ENCODE measurements at places on chromosomes 3 and 15.

- DNase-seq = no peak
Measured at GRCh38 chr3:45803252-45803935, 7.1 kb upstream of the SLC6A20 start.

DNA sequence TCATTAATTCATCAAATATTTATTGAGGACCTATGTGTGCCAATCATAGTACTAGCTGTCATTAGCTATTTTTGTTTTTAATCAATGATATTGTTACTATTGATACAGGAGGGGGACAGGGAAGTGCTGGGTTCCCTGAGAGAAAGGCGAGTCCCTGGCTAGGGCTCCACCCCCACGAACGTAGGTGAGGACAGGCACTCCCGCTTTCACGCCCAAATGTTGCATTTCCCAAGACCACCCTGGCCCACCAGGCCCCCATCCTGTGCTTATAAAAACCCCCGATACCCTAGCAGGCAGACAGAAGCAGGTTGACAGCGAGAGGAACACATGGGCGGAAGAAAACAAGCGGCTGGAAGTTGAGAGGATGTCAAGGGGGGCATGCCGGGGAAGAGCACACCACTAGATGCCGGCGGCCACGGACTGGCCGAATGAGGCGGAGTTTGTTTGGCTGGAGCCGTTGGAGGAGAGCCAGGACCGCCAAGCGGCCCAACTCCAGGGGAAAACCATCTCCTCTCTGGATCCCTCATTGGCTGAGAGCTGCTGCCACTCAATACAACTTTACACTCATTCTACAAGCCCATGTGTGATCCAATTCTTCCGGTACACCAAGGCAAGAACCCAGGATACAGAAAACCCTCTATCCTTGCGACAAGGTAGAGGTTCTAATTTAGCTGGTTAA, 798.7 kb upstream of the SEMA6D start:
- no peak for DNase-seq

GRCh38 chr3:45215466-45215865, 10.6 kb downstream of the TMEM158 start:
- no peak for DNase-seq

GRCh38 chr3:194326192-194326967, 24.7 kb downstream of the CPN2 start:
- DNase-seq = peak; percentile 35

GRCh38 chr3:31390466-31390865, 142.3 kb upstream of the STT3B start:
- DNase-seq = no peak

GRCh38 chr3:11610044-11610671, 33.6 kb downstream of the VGLL4 start:
- DNase-seq = peak; percentile 71

DNA sequence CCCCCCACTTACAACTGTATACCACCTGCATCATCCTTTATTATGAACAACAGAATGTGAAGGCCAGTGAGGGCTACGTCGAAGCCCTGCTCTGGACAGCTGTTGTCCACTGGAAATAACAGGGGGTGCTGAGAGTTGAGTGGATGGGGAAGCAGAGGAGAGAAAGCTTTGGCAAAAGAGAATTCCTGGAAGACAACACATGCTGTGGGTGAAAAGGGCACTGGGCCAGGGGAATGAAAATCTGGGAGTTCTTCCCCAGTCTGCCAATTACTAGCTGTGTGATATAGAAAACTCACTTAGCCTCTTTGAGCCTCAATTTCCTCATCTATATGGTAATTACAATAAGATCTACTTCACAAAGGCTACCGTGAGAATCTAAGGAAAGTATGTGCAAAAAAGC, 40.7 kb downstream of the FSTL1 start:
- no peak for DNase-seq

DNA sequence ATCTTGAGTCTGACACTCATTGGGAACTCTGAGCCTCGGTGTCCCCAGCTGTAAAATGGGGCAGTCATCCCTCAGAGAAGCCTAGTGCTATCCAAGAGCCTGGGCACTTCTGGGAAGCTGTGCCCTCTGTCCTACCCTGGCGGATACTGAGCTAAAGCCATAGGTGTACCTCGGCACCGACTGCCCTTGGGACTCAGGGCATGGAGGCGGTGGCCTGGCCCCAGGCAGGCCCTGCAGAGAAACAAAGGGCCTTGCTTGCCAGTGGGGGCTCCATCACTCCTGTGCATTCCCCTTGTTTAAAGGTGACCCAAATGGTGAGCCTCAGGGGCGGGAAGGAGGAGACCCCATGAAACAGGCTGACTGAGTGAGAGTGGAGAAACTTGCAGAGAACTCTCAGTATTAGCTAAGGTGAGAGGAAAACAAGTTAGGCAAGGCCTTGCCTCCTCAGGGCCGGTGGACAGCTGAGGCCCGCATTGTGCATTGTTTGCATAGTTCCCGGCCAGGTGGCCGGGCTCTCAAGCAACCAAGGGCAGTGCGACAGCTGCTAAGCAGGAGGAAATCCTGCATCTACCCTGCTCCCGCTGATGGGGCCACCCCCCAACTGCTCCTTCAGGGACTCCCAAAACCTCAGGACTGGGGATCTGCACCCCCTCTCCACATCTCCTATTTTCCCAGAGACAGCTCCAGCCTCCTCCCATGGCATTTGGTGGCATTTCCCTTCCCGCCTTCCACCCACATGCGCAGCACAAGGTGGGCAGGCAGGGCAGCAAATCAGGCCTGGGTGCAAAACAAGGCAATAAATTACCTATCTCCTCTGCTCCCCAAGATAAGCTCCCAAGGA, 4.3 kb downstream of the PFKFB4 start:
- DNase-seq = no peak

DNA sequence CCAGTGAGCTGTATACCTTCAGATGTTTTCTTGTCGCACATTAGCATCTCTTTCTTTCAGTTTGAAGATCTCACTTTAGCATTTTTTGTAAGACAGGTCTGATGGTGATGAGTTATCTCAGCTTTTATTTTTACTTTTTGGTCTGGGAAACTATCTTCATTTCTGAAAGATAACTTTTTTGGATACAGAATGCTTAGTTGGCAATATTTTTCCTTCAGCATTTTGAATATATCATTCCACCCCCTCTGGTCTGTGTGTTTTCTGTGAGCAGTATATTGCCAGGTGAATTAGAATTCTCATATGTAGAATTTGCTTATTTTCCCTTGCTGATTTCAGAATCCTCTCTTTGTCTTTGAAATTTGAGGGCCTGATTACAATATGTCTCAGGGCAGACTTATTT, 743.3 kb downstream of the PLOD2 start:
- no peak for DNase-seq

GRCh38 chr3:115486880-115487279, 136.4 kb upstream of the GAP43 start:
- no peak for DNase-seq

GRCh38 chr3:158954420-158954819, 152.6 kb downstream of the MFSD1 start:
- DNase-seq = no peak

DNA sequence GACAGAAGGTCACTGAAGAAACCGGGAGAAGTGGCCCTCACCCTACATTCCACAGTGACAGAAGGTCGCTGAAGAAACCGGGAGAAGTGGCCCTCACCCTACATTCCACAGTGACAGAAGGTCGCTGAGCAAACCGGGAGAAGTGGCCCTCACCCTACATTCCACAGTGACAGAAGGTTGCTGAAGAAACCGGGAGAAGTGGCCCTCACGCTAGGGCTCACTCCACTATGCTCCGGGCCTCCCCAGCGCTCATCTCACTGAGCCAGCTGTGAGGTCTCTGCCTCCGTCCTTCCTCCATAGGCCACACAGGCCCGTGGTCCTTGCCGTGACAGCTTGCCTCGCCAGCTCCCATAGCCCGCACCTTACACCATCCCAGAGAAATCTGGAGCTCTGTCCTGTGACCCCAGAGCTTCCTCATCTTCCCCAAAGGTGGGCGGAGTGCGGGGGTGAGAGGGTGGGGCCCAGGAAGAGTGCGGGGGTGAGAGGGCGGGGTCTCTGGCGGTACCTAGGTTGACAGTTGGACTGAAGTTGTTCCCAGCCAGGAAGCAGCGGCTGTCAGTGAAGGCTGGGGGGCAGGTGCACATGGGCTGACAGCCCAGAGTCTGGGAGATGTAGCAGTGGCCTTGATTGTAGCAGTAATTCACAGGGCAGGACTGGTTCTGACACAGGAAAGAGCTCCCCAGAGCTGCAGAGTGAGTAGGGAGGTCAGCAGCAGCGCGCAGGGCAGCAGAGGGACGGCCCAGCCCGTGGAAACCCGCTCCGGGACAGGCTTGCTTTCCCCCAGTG, 32.0 kb downstream of the MUC20 start:
- no peak for DNase-seq

- no peak for DNase-seq
Measured at GRCh38 chr3:151145713-151146070, 57.3 kb downstream of the GPR171 start.

DNA sequence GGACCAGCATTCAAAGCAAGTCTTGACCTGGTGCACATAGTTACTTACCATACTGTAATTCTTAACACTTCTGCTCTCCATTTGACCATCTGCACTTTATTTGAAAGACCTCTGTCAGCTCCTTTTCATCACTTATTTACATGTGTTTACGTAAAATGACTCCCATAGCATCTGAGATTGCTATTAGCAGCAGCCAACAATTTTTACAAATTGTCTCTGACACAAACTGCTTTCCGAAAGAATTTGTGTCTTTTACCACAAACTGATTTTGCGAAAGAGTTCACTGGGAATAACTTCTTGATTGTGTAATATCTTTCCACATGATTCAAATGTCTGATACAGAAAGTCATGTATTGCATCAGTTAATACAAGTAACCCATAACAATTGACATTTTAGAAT, 144.1 kb upstream of the PEX5L start:
- peak; percentile 86 for DNase-seq

DNA sequence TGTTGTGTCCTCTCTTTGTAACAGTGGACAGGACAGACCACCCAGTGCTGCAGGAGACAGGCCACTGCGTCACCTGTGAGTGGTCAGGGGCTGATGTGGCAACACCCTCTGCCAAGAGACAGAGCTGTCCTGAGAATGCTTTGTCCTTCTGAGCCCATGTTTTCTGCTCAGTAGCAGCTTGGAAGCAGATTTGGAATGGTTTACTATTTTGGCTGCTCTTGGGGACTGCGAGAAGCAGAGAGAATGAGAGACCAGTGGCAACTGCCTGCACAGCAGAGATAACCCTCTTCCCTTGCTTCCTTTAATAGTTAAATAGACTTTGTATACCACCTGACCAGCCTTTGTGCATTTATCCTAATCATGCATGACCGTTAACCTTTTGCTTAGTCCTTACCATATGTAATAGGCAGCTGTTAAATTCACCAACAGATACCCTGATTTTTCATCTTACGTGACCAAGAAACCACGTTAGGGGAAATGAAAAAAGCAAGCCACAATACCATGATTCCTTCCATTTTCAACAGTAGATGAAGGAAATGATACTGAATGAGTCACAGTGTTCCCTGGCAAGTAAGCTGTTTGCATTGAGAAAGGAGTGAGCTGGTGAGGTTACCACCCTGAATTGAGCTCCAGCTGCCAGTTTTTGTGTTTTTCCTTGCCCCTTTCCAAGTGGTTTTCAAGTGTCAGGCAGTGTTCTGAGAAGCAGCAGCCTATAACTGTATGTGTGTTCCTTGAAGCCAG, 35.5 kb downstream of the B3GALNT1 start:
- peak; percentile 83 for DNase-seq

GRCh38 chr15:64284042-64284441, 71.9 kb downstream of the CSNK1G1 start:
- peak; percentile 76 for DNase-seq

- peak; percentile 78 for DNase-seq
Measured at GRCh38 chr15:71151081-71151480, 35.8 kb downstream of the THSD4 start.

- DNase-seq = peak; percentile 73
Measured at GRCh38 chr3:146256851-146257486, 6.1 kb upstream of the PLSCR4 start.

GRCh38 chr3:55333046-55333445, 154.1 kb downstream of the WNT5A start:
- no peak for DNase-seq

GRCh38 chr3:89217148-89217685, 109.8 kb downstream of the EPHA3 start:
- no peak for DNase-seq

DNA sequence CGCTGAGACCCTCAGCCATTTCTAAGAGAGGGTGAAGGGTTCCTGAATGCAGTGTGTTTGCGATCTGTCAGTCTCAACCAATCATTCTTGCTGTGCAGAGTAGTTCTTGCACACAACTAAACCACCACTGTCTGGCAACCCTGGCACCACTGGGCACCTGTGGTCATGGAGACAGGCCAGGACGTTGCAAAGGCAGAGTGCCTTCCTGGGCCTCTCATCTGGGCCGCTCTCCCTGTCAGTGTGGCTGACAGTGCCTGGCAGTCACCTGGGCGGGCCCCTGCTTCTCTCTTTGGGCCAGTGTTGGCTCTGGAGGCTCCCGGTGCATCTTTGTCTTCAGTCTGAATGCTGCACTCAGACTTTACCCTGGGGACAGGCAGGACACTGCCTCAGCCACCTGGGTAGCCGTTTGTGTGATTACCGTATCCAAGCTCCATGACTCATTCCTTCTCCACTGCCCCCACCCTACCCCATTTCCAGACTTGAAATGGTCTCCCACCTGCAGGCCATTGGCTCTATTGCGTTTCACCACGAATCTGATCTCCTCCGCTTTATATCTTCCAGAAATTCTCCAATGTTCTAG, 104.6 kb upstream of the KLF13 start:
- DNase-seq = no peak

DNA sequence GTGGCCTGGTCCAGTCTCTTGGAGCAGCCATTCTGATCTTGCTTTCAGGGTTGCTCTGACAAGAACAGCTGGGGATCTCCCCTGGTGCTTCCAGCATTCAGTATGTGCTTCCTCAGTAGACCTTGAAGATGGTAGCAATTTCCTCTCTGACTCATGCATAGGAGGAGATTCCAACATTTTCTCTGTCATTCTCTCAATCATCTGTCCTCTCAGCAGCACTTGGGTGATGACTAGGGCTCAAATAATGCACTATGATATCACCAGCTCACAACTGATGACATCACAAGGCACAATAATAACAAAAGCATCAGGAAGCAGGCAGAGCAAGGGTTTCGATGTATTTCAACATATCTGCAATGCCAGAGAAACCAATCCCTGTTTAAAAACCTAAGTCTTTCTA, 52.7 kb downstream of the NFKBIZ start:
- peak; percentile 86 for DNase-seq

- DNase-seq = peak; percentile 99
Measured at GRCh38 chr3:149575961-149576564, 81.8 kb downstream of the WWTR1 start.

- no peak for DNase-seq
Measured at GRCh38 chr15:57259568-57260040, 116.7 kb upstream of the CGNL1 start.

- peak; percentile 76 for DNase-seq
Measured at GRCh38 chr3:49924683-49925082, 4.9 kb downstream of the MON1A start.
